ENCODE measurements at places on chromosomes 16 and 17. TPM values are rescaled to one million over a fixed set of nuclear protein-coding genes. Genes with fewer than 3 reads are reported as not detected.

KCNH4 gene
- not detected for total RNA-seq

MT1E gene
- 22.3 TPM for total RNA-seq

TXNL4B gene
- 6.1 TPM for total RNA-seq

ZNF688 gene
- 8.5 TPM for total RNA-seq

DNAAF8 gene
- 1.1 TPM for total RNA-seq

ZNRF1 gene
- 44.7 TPM for total RNA-seq

LITAFD gene
- total RNA-seq = not detected

GABARAPL2 gene
- total RNA-seq = 34.5 TPM

FLYWCH1 gene
- 22.7 TPM for total RNA-seq

VEZF1 gene
- total RNA-seq = 66.1 TPM

DNA sequence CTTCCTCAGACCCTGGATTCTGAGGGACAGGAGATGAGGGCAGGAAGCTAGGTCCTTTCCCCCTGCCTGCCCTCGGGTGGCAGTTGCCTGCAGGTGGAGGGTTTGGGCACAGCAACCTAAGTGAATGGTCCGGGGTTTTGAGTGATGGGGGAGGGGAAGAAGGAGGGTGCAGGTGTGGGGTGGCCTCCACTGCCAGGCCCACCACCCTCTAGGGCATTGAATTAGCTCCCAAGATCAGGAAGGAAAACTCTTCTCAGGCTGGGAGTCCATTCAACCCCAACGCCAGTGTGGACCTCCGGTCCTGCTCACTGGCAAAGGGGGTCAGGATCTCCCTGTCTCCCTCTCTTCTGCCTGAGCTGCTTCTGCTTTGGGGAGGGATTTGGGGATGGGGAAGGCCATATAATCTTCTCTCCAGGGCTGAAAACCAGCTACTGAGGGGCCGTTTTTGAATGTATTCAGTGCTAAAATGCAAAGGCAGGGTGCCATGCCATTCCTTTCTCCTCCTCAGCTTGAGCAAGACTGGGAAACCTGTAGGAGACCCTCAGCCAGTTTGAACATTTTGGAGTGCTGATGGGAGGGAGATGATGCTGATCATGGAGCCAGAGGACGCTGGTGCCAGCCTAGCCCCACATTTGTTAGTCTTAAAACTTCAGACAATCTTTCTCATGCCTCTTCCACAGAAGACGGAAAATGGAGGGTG is 18.8 kb downstream of the GRB7 start:
- no peak for DNase-seq

DNA sequence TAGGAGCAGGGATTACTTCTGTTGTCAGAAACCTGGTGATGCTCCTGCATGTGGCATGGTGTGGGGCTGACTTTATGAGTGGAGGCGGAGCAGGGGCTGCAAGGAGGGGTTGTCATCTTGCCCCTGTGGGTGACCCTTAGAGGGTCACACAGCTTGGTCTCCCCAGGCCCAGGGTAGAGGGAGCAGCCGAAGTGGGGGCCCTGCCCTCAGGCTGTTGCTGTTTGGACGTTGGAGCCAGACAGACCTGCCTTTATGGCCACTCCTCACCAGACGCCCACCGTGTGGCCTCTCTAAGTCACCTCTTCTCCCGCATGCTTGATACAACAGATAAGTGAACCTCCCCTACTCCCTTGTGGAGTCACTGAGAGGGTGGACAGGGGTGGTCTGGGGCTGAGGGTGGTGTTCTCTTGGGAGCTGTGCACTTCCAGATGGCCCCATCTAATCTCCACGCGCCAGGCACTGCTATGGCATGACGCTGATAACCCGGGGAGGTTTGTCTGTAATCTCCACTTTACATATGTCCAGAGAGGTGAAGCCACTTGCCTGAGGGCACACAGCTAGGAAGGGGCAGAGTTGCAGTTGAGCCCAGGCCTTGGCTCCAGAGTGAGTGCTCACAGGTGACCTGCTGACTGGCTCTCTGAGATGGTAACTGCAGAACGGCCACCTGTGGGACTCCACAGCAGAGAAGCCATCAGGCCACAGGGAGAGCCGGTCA is 10.0 kb downstream of the MAP2K3 start:
- DNase-seq = peak; percentile 32

DNA sequence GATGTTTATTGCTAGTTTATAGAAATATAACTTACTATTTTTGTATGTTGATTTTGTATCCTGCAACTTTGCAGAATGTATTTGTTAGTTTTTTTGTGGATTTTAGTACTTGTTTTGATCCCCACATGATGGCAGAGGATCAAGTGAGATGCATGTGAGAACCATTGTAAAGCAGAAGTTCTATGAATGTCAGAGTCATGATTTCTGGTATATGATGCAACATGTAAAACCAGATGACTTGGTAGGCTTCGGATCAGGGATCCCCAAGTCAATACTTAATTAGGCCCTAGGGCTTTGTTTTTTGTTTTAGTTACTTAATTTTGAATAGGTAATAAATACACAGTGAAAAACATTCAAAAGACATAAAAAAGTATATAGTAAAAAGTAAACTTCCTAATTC is 45.8 kb downstream of the ESRP2 start:
- no peak for DNase-seq

DNA sequence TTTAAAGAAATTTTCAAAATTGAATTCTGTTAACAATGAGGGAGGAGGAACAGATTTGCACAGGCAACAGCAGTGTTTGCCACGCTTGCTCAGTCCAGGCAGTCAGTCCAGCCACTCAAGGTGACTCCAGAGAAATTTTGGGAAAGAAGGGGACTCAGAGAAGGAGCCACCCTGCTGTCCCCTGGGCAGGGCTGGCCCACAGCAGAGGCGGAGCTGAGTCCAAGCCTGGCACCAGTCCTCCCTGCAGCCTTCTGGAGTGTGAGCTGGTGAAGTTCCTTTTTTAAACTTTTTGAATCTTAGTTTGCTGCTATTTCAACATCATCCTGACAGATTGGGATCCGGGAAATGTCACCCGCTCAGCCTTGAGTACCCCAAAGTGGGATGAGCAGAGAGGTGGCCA is 14.5 kb upstream of the SLC47A2 start:
- DNase-seq = no peak

GRCh38 chr17:79651761-79652160 is 40.9 kb upstream of the RBFOX3 start:
- no peak for DNase-seq

GRCh38 chr17:35081638-35082037 is 18.1 kb upstream of the RFFL start:
- no peak for DNase-seq

- DNase-seq = no peak
These were observed 52.7 kb downstream of the LMF1 start for GRCh38 chr16:918068-918467.

- no peak for DNase-seq
These were observed 35.4 kb upstream of the RNF43 start for GRCh38 chr17:58452738-58453137.

DNA sequence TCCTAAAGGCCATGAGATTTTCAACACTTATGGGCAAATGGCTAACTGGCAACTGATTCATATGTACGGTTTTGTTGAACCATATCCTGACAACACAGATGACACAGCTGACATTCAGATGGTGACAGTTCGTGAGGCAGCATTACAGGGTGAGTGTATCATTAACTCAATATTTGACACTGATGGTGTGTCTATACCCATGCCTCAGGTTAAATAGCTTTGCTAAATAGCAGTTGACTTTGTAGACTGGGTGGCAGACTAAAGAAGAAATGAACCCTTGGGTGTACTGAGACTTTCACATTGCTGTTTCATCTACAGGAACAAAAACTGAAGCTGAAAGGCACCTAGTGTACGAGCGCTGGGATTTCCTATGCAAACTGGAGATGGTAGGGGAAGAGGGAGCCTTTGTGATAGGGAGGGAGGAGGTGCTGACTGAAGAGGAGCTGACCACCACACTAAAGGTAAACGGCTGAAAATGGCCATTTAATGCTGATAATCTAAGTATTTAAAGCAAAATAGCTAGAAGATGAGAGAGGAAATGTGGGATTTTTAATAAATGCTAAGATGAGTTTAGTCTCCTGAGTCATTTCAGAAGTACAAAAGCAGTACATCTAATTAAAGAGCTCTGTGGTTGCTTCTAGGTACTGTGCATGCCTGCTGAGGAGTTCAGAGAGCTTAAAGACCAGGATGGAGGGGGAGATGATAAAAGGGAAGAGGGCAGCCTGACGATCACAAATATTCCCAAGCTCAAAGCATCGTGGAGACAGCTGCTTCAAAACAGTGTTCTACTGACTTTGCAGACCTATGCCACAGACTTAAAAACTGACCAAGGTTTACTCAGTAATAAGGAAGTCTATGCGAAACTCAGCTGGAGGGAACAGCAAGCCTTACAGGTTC is 3.0 kb downstream of the SETD6 start:
- DNase-seq = no peak

GRCh38 chr16:736936-737481 is 3.8 kb downstream of the CIAO3 start:
- DNase-seq = no peak

- DNase-seq = no peak
These were observed 17.0 kb upstream of the THAP11 start for GRCh38 chr16:67825119-67825518.

DNA sequence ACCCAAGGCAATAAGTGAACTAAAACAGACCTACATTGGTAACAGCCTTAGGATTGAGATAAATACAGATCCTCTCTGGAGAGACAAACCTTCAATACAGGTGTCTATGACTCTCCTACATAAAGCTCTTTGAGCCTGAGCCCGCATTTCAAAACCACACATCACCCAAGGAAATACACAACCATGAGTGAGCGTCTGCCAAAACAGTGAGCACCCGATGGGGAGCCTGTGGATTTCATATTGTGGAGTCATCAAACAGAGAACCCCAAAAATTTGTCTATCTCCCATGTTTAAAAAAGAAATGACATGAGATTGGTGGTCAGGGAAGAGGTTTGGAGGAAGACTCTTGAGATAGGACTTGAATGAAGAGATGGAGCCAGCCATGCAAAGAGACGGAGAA is 102.2 kb upstream of the LHX1 start:
- no peak for DNase-seq

DNA sequence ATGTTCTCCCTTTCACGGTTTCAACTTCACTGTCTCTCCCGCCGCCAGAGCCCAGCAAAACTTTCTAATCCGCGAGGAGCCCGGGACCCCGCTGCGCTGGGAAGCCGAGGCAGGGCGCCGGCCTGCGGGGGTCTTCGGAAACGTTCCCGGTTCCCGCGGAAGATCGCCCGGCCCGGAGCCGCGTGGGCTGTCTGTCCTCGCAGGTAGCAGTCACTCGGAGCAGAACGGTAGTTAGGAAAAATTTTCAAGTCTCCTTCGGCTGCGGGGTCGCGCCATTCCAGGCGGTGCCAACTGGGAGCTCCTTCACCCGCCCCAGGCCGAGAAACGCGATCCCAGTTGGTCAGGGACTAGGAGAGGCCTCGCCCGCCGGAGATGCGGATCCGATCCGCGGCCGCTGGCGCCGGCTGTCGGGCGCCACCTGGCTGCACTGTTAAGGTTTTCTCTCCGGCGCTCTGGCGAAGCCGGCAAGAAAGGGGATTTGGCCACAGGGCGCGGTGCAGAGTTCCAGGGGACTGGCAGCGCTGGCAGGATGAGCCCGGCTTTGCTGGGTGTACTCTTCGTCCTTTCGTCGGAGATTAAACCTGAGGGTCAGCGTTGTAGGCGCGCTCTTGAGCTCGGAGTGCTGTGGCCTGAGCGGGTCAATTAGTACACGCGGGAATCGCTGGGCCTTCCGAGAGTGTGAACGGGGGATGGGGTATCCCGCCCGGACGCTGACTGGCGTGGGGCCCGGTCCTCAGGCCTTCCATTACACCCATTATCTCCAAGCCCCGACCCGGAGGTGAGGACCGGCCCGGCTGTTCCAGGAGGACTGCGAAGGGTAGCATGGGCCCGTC is 135.4 kb downstream of the KCNJ12 start:
- DNase-seq = peak; percentile 92

DNA sequence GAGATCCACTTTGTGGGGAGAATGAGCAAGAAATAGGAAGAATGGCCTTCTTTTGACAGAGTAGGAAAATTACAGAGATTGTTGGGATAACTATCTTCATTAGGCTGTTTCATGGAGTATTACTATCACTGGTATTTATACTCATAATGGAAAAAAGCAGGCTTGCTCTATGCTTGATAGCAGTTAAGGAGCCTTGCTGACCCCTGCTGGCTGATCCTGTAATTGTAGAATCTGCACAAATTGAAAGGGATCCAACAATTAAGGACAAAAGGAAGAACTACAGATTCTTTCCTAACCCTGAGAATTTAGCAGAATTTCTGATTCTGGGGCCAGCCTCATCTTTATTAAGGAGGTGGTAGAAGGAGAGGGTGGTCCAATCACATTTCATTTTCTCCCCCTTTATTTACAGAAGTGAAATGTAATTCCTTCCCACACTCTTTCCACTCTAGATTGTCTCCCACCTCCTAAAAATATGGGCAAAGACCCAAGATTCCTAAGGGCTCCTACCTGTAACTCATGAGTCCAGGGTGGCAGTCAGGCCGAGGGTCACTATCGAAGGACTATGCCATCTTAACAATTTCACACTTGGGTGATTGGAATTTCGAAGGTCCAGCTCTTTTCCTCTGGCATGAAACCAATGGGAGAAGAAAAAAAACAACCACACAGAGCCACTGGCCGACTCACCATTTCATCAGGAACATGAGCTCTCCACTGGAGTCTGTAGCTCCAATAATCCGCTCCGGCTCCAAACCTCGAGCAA is 26.3 kb downstream of the NFE2L1 start:
- peak; percentile 63 for DNase-seq

- no peak for DNase-seq
These were observed 294.2 kb upstream of the C16orf82 start for GRCh38 chr16:26772503-26772902.

GRCh38 chr17:11921296-11921695 is 76.0 kb downstream of the ZNF18 start:
- DNase-seq = no peak

GRCh38 chr17:12730421-12730820 is 58.9 kb upstream of the ARHGAP44 start:
- DNase-seq = no peak

DNA sequence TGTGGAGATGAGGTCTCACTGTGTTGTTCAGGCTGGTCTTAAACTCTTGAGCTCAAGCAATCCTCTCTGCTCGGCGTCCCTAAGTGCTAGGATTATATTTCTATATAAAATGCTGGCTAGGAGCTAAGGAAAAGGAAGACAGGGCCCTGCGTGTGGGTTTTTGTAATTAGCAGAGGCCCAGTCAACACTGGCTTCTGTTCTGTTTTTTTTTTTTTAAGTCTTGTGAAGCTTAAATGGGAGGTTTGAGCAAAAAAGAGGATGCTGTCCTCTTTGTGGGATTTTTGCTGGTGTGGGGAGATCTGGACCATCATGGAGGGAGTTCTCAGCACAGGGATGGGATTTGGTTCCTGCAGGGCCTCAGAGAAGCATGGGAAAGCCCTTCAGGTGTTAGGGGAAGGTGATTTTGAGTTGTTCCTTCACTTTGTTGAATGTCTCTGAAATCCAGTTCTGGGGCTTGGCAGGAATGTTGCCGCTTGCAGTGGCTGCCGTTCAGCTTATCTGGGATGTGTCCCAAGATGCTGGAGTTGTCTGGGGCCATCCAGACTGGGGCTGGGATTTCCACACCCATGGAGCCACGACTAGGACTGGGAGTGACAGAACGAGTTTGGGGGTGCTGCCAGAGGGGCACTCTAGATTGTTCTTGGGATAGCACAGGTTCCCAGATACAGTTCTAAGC is 4.2 kb downstream of the PYCARD start:
- DNase-seq = no peak

GRCh38 chr17:6455321-6455705 is 11.1 kb downstream of the PIMREG start:
- peak; percentile 89 for DNase-seq

GRCh38 chr17:80694085-80694991 is 149.7 kb downstream of the RPTOR start:
- DNase-seq = no peak

Measured in H7 (cell line).